ENCODE measurements at places on chromosomes 12 and 14. TPM values are rescaled to one million over a fixed set of nuclear protein-coding genes. Genes with fewer than 3 reads are reported as not detected.
A peak's percentile ranks its signal among the peaks of the same experiment; 100 is the strongest.

The MYF6 gene
- polyA plus RNA-seq = not detected

The PTPRO gene
- polyA plus RNA-seq = 16.0 TPM

DNA sequence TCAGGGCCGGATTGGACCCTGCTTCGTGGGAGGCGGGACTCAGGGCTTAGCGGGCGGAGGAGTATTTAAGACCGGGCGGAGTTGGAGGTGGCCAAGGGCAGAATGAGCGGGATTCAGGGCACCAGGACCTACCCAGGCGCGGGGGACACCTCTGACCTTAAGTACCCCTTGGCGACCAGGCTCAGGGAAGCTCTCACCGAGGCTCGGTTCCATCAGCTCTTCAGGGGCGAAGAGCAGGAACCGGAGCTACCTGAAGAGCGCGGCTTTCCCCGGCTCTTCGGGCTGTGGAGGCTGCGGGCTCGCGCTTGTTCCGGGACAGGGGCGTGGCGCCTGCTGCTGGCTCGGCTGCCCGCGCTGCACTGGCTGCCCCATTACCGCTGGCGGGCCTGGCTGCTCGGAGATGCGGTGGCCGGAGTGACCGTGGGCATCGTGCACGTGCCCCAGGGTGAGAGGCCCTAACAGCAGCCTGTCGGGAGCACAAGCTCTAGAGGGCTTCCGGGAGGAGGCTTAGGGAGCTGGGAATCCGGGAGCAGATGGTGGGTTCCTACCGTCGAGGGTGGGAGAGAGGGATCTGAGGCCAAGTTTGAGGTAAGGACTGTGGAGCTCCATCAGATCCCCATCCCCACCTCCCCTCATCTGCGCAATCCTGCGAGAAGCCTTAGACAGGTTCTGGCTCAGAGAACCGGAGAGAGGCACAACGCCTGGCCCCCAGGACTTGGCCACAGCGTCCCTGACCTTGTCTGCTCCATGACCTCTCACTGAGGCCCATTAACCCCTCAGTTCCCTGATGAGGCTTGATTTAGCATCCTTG lies 8.4 kb downstream of the ARHGEF25 start:
- no peak for DNase-seq

DNA sequence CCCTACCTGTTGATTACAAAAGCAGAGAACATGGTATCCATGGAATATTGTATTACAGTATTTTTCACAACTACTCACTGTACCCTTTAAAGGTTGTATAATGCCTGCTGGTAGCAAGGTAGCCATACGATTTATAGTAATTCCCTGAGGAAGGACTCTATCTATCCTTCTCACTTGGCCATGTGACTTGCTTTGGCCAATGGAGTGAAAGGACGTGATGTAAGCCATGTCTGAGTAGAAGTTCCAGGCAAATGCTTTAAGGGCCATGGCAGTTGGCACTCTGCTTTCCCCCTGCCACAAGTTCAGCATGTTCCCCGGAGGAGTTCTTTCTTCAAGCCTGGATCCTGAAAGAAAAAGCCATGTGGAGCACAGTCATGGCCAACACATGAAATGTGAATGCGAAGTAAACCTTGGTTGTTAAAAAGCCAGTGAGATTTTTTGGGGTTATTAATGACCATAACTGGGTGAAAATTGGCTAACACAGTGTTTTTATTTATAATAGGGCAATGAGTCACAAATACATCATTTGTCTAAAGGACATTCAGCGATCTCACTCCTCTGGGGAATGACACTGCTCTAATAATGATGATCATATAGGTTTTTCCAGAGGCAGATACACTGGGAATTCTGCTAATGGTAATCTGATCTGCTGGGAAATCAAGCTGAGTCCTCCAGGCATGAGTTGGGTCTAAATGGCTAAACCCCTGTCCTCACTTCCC lies 67.4 kb upstream of the SLC38A2 start:
- no peak for DNase-seq

DNA sequence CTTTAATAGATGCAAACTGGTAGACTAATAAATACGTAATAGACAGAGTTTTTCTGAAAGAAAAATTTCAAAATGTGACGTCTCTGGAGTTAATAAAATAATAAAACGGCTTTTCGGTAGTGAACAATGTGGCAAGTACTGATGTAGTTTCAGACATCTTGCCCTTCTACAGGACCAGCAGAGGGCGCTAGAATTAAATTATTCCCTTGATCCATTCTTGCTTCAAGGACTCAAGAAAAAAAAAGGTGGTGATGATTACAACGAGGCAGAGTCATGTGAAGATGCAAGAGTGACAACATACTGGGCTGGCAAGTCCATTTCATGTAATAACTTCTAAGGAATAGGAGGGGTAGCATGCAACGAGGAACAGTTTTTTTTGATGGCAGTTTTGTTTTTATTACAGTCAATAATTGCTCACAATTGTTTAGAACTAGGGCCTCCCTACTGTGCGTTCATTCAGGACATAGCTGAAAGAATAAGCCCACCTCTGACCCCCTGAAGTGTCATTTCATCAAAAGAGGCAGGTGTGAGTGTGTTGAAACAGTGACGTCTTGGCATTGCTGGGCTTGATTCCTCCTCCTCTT lies 101.0 kb upstream of the GZMB start:
- DNase-seq = peak; percentile 78

The KRT80 gene
- polyA plus RNA-seq = 2.0 TPM

The DENND5B gene
- 5.7 TPM for polyA plus RNA-seq

- DNase-seq = no peak
Observed at GRCh38 chr12:116266168-116266601, 11.3 kb downstream of the MED13L start.

The CEBPE gene
- not detected for polyA plus RNA-seq

The ACSS3 gene
- polyA plus RNA-seq = 7.3 TPM
